T-helper 17 cell (primary cell): ENCODE measurements at places on chromosomes 3 and 15. TPM values are rescaled to one million over a fixed set of nuclear protein-coding genes. Genes with fewer than 3 reads are reported as not detected.

The CGNL1 gene
- not detected for total RNA-seq

The SLC26A6 gene
- total RNA-seq = 22.1 TPM

The GABRB3 gene
- total RNA-seq = not detected

The CLDN11 gene
- not detected for total RNA-seq

The UBA5 gene
- 40.5 TPM for total RNA-seq

The ECE2 gene
- not detected for total RNA-seq

The GOLGA6B gene
- total RNA-seq = not detected

The OCA2 gene
- not detected for total RNA-seq
